Panc1 (cell line): ENCODE measurements at places on chromosomes 7 and 10.

DNA sequence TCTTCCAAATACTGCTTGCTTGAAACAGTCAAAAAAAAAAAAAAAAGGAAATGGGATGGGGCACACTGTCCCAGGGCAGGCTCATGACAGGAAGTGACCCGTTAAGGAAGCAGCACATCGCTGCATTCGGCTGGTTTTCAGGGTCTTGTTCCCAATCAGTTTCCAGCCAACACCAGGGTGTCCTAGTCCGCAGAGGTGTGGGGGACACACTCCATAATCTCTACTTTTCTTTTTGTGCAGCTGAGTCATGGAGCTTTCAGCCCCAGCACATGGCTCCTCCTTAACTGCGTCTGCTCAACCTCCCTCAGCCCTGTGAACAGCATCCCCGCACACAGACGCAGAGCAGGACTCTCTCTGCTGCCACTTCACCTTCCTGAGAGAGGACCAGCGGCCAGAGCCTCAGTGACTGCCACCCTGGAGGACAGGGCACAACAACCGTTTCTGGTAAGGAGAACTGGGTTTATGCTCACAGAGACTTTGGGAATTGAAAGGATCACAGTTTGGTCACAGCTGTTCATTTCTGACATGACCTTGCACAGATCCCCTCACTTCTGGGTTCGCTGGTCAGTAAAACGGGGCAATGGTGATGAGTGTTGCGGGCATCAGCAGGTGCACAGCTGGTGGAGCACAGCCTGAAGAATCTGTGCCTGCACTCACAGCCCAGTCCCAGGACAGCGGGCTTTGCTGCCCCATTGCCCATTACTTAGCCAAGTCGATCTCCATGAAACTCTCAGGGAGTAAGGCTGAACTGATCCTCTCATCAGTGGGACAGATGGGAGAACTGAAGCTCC, at the start of gene GIMAP5:
Gene GIMAP5, plus strand, starts transcription at position 154 of the 791 bp plus-strand sequence. CDS start 3,467 bp downstream, outside the sequence.
- no peak for DNase-seq

GRCh38 chr7:82172017-82172416, 271.6 kb downstream of the CACNA2D1 start:
- DNase-seq = no peak

- DNase-seq = no peak
These were observed 500 bp downstream of the CUL1 start for GRCh38 chr7:148699024-148699781.

- no peak for DNase-seq
These were observed 58.7 kb downstream of the ZRANB1 start for GRCh38 chr10:125000366-125001312.

GRCh38 chr10:18149196-18149800, 9.1 kb downstream of the CACNB2 start:
- DNase-seq = no peak

- no peak for DNase-seq
These were observed 147.3 kb downstream of the NRCAM start for GRCh38 chr7:108308903-108309302.

DNA sequence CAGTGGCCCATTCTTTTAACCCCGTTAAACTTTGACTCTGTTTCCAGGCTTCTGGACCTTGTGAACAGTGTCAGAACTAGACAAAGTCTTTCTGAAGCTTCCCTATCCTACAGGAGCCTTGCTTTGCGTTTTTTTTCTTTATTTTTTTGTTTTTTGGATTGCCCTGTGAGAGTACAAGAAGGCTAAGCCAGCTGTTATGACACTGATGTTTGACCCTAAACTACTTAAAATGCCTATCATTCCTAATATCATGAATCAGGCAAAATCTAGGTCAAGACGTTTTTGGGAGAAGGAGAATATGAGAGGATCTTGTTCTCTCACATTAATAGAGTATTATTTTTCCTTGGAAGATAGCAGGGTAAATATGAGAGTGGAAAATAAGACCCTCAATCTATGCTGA, 79.8 kb downstream of the EPDR1 start:
- no peak for DNase-seq

DNA sequence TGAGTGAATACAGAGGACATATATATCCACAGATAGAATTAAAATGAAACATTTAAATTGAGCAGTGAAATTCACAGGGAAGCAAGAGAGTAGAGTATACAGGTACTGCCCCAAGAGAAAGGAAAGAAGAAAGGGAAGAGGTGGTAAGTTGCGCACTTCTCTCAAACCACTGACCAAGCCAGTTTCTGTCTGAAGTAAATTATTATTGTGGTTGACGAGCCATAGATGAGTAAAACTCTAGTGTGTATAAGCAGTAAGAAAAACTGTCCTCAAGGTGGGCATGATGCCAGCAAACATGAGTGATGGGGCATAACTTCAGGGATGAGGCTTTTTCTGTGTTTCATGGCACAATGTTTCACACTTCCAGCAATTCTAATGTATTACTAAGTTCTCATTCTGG, 4.4 kb upstream of the BET1 start:
- DNase-seq = no peak

DNA sequence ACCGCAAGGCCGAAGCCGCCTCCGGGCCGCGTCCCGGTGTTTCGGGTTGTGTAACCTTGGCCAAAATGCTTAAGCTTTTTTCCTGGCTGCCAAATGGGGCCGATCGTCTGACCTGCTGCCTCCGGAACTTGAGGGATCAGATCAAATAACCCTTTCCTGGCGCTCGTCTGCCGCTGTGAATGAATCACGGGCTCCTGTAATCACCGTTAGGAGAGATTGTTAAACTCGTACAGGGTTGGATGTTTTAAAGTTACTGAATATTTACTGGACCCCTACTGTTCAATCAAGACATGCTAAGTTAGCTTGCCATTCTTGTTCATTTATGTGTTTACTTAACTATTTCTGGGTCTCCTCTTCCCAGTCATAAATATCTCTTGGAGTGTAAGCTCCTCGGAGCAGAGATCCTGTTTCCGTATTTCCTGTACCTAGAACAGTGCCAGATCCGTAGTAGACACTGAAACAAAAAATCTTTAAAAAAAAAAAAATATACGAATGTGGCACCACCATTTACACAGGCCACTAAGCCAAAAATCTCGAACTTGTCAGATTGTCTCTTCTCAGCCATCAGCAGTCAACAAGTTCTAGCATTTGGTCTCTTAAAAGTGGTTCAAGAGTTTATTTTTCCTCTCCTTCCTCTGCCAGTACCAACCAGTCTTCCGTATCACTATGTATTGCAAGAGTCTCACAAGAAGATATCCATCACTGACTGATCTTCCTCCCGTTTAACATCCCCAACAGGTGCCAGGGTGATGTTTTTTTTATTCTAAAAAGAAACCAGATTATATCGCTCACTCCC, 650 bp upstream of the TM9SF3 start:
- peak; percentile 18 for DNase-seq

DNA sequence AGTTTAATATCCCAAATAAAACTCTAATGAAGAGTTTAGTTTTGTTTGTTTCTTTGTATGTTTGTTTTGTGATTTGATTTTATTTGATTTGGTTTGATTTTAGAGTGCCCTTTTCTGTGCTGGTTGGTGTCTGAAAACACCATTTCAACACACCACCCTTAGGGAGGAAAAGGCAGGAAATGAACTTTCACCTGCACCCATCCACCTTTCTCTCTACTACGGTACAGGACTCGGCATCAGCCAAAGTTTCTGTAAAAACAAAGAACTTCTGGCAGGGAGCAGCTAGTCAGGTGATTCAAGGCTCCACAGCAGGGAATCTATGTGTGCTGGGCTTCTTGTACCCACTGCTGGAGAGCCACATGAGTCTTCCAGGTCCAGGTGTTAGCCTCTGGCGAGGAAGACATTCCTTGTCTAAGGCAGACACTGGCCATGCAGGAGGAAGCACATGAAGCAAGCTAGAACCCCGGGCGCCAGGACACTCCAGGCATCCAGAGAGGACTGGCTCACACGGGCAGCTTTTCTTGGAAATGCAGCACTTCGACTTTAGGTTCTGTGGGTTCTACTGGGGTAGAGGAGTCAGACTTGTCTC, 22.1 kb upstream of the STK17A start:
- no peak for DNase-seq

- DNase-seq = no peak
These were observed 7.3 kb upstream of the ABLIM1 start for GRCh38 chr10:114665406-114665805.
